ENCODE measurements at places on chromosomes 16 and 17.

GRCh38 chr16:50683689-50684374 lies 2.7 kb upstream of the SNX20 start:
- DNase-seq = no peak

DNA sequence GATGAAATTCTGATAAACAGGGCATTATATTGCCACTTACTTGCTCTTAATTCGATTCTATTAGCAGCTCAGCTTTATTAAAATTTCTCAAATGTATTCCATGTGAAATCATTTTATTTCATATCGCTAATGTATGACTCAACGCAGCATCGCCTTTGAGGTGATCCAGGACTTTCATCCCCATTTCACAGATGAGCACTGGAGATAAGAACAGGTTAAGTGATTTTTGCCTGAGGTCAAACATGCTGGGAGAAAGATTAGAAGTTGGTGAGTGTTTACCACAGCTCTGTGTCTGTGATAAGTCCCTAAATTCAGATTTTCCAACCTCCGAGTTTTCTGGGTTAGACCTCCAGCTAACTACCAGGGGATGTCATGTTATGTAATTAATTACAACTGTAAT lies 43.6 kb downstream of the RBFOX1 start:
- DNase-seq = no peak

GRCh38 chr16:57603115-57604024 lies 25.1 kb upstream of the ADGRG1 start:
- no peak for DNase-seq

DNA sequence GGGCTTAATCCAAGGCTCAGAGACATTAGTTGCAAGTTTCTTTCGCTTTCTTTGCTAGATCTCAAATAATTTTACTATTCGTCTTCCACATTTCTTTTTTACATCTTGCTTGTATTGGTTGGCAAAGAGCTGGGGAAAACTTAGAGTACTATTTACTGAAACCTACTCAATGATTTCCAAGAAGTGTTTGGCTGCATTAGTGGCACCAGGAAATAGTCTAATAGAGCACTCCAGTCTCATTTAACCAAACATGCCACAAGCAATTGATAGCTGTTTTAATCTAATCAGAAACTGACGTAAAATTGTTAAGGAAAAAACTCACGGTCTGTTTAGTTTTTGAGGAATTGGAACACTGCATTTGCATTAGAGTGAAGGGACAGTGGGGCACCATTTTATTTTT lies 29.0 kb downstream of the NUP93 start:
- no peak for DNase-seq

DNA sequence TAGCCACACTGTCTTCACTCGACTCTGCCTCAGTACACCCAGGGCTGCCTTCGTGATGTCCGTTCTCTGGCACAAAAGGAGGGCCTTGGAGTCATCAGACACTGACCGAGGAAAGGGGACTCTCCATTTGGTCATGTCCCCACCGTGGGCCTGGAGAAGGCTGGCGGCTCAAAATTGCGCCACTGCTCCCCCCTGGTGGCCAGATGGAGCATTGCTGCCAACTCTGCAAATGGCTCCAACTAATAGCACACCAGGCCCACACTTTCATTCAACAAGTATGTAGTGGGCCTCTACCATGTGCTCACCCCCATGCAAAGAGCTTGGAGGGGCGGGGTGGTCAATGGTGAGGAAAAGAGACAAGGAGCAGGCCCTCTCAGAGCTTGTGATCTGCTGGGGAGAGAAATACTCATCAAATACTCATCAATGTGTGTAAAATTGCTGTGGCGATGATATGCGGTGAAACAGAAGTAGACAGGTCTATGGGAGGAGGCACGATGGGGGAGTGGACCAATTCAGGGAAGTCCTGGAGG lies 5.2 kb upstream of the GRIN2C start:
- DNase-seq = peak; percentile 87

GRCh38 chr17:81961087-81961511 lies at the start of gene NOTUM:
TSS of gene NOTUM (minus strand) at chr17:81961187. CDS start at chr17:81960909, 278 bp downstream.
- DNase-seq = peak; percentile 66

DNA sequence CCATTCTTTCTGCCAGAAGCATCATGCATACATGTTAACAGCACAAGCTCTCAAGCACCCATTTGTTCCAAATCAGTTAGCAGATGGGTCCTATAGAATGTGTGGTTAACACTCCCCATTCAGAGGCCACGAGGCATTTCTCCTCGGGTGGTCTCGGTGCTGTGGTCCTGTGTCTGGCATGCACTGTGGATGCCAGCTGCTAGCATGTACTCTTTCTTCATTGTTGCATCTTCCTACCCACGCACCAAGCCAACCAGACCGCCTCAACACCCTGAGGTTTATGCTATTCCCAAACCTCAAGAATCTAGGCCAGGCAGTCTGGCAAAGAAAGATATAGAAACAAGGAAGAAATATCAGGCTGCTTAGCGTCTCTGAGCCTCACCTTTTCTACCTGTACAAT lies 27.8 kb upstream of the MRTFB start:
- no peak for DNase-seq

DNA sequence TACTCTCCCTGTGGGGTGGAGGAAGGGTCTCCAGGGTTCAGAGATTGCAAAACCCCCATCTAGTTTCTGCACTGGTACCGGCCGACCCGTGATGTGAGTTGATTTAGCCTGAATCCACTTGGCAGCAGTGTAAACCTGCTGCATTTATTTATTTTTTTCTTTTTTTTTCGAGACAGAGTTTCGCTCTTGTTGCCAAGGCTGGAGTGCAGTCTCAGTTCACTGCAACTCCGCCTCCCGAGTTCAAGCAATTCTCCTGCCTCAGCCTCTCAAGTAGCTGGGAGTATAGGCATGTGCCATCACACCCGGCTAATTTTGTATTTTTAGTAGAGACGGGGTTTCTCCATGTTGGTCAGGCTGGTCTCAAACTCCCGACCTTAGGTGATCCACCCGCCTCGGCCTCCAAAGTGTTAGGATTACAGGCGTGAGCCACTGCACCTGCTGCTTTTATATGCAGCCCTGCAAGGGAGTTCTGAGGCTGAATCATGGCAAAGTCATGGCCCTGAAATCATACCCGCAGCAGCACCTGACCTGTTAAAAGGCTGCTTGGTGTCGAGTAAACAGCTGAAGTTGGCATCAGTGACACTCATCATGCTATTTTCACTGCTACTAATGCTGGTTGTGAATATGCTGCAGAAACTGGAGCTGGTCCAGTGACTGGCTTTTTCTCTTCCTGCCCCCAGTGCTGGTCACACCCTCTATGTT lies 21.4 kb downstream of the DEXI start:
- no peak for DNase-seq

GRCh38 chr16:54932021-54932660 lies 1.5 kb downstream of the IRX5 start:
- DNase-seq = no peak

DNA sequence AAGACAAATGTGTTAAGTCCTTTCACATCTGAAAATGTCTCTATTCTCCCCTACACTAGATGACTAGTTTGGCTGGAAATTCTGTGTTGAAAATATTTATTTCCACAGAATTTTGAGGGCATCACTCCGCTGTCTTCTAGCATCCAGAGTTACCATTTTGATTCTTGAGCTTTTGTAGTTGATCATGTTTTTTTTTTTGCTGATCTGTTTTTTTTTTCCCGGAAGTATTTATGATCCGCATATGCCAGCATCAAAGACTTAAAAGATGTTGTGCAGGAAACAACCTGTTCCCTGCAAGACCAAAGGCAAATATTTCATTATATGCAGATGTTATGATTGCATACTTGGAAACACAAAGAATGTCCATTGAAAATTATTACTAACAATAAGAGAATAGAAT lies 16.7 kb downstream of the OR1D5 start:
- DNase-seq = no peak

- DNase-seq = no peak
Measured at GRCh38 chr17:50281739-50282401, 7.6 kb downstream of the TMEM92 start.

GRCh38 chr17:4948166-4948930 lies at the start of gene PFN1:
TSS of gene PFN1 (minus strand) at chr17:4948530. CDS start at chr17:4948394, 136 bp downstream.
- peak; percentile 85 for DNase-seq

- DNase-seq = no peak
Measured at GRCh38 chr17:78401246-78401645, 22.8 kb downstream of the PGS1 start.

GRCh38 chr16:29877266-29877961 lies 14.4 kb upstream of the CDIPT start:
- DNase-seq = peak; percentile 100

DNA sequence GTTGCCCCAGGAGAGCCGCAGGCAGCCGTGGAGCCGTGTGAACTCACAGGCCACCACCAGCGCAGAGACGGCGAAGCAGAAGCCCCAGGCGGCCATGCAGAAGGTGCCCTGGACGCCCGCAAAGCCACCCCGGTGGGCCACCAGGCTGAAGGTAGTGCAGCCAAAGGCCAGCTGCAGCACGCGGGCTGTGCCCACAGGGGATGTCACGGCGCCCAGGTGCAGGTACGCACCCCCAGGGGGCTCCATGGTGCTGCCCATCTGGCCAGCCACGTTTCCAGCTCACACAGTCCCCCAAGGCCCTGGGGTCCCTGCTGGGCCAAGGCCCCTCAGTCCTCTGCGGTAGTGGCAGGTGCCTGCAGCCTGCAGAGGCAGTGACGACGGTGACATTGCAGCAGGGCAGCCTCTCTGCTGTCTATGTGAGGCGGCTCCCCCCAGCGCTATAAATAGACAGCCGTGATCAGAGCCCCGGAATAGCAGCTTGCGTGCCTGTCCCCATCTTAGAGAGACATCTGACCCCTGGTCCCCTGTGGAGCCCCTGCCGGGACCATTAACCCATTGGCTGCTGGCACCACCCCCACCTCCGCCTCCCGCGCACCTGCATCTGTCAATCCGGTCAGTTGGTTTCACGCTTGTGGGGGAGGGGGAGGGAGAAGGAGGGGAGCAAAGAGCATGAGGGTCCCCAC lies 4.5 kb upstream of the PYCR1 start:
- DNase-seq = peak; percentile 68

DNA sequence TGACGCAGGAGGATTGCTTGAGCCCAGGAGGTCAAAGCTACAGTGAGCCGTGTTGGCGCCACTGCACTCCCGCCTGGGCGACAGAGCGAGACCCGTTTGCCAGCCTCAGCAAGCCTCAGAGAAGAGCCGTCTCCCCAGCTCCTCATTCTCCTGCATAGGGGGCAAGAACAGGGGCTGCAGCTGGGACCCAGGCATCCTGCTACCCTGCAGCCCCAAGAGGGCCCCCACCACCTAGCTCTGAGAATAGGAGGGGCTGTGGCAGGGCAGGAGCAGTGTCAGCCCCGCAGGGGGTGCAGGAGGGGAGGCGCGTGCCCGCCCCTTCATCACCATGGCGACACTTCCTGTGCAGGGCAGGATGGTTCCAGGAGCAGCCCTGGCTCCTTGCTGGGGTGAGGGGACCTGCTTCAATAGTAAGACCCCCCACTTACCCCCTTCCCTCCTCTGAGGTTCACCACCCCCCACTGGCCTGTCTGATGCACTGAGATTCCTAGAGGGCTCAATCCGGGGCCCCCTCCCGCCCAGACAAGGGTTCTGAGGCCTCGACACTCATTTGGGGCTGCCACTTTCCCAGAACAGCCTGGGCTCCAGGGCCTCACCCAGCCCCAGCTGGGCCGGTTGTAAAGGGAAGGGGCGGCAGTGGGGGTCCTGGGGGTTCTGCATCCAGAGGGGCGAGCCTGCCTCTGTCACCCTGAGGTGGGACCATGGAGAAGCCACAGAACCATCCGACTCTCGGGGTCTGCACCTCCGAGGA lies 20.2 kb downstream of the VASN start:
- DNase-seq = peak; percentile 72

DNA sequence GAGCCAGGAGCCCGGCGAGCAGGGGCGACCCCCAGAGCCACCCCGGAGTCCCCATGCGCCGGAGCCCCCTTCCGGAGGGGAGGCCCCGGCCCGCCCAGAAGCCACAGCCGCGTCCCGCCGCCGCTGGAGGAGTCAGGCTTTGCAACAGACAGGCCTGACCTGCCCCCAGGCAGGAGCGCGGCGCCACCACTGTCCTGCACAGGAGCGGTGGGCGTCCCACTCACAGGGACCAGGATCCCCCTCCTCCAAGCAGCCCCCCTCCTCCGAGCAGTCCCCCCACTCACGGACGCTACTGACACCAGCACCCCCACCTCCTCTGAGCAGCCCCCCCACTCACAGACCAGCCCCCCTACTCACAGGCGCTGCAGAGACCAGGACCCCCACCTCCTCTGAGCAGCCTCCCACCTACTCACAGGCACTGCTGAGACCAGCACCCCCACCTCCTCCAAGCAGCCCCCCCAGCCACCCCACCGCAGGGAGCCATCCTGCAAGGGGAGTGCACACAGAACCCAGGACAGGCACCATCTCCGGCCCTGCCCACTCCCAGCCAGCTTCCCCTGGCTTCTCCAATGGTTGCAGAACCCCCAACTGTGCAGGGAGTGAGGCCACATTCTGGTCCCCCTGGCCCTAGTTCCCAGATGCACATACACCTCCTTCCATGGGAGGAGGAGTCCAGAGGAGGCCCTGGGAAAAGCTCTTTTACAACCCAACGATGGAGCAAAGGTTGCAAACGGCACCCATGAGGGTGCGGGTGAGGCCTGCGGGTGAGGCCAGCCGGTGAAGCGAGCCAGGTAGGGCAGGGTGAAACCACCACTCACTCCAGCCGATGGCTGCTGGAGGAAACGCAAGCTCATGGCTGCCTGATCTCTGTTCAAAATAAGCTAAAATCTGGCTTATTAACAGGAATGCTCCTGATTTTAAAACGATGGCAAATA lies 69.9 kb downstream of the ABR start:
- peak; percentile 65 for DNase-seq

- DNase-seq = peak; percentile 74
Measured at GRCh38 chr17:35947156-35947585, 3.7 kb upstream of the LYZL6 start.

DNA sequence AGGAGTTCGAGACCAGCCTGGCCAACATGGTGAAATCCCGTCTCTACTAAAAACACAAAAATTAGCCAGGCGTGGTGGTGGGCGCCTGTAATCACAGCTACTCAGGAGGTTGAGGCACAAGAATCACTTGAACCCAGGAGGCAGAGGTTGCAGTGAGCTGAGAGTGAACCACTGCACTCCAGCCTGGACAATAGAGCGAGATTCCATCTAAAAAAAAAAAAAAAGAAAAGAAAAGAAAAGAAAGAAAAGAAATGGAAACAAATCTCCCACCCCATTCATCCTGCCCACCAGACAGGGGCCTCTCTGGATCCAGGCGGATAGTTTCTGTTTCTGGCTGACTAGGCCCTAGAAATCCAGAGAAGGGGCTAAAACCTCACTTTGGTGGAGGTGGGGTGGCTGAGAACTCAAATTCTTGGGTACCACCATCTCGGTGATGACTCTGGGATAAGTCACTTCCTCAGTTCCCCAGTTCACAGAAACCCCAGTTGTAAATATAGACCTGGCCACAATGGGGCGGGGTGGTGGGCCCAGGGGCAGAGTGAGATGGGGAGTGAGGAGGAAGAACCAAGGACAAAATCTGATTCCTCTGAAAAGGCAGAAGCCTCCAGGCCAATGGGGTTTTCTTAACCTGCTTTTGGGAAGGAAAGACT lies 22.2 kb downstream of the SOCS1 start:
- DNase-seq = peak; percentile 40

- DNase-seq = no peak
Measured at GRCh38 chr17:19676896-19677295, 28.3 kb downstream of the ALDH3A2 start.

DNA sequence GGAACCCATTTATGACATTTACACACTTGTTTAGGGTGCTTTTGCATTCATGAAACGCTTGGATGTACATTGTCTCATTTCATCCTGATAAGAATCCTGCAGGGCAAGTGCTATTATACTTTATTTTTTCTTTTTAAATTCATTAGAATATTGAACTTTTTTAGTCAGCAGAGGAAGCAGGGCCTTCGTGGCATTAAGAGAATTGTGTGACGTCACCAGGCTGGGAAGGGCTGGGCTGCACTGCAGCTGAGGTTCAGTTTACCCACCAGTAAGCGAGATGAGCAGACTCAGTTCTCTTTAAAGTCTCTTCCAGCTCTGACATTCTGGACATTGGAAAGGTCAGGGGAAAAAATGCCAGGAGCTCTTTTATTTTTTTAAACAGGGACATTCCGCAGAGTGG lies 159.0 kb downstream of the MRM1 start:
- DNase-seq = no peak
